ENCODE measurements at places on chromosomes 12 and 14.

GRCh38 chr12:11827091-11828061, 177.9 kb downstream of the ETV6 start:
- DNase-seq, result no peak

- no peak for DNase-seq
Measured at GRCh38 chr12:47750916-47751470, 7.7 kb downstream of the RAPGEF3 start.

DNA sequence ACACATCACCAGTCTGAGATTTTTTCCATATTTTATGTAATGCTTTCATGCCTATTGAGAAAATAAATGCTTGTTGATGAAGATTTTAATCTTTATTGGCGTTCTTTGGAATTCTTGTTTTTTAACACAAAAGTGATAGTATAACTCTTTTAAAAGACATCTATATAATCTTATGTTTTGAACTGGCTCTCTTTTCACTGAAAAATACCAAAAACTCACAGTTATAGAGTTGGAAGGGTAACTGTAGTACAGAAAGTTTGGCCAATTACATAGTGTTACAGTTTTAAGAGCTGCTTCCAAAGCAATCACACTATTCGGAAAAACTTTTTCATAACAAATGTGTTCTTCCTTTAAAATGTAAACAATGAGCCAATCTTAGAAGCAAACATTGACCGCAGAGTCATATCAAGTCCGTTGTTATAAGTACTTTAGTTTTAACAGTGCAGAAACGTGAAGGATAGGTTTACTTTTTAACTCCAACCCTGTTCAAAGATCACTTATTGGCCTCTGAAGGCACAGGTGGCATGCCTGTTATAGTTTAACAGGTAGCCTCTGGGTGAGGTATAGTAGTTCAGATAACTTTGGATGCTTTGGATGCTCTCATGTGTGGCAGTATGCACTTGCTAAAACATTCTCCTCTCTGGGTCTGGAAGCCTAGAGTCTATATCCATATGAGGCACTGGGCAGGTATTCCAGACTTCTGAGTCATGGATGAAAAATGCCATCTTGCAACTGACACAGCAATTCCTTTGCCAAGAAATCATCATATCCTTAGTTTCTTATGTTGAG, 12.1 kb upstream of the NTN4 start:
- no peak for DNase-seq

DNA sequence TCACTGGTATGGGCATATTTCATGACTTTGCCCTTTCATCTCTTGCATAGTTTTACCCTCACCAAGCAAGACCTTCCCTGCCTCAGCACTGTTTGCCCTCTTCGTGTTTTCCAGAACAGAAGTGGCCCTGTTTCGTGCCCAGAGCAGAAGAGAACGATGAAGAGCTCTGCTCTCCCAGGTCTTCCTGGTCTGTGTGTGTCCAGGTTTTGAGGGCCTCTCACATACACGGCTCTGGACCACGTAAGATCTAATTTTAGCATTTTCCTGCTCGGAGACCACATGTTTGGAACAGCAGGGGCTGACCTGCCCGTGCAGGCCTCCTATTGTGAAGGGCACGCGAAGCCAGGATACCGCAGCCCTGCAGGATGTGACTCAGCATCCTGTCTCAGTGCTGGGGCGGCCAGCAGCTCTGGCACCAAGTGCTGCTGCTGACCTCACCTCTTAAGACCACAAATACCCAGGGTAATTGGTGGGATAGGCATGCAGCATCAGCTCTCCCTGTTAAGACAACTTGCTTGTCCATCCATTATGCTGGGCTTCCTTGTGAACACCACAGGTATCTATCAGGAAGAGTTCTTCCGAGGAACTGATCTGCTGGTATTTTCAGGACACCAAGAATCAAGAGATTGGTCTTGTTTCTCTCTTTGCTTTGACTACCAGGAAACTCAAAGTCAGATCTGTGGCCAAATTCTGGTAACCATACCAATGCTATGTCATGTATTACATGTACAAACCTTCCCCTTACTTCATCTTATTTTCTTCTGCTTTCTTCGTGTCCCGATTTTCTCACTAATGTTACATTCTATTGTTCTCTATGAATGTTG, 19.0 kb downstream of the SSH1 start:
- peak; percentile 43 for DNase-seq

- no peak for DNase-seq
Measured at GRCh38 chr14:72855913-72856312, 38.0 kb downstream of the DPF3 start.

- no peak for DNase-seq
Measured at GRCh38 chr14:54728700-54729527, 162.0 kb downstream of the SAMD4A start.

- no peak for DNase-seq
Measured at GRCh38 chr14:55028066-55028465, 1.0 kb downstream of the SOCS4 start.

DNA sequence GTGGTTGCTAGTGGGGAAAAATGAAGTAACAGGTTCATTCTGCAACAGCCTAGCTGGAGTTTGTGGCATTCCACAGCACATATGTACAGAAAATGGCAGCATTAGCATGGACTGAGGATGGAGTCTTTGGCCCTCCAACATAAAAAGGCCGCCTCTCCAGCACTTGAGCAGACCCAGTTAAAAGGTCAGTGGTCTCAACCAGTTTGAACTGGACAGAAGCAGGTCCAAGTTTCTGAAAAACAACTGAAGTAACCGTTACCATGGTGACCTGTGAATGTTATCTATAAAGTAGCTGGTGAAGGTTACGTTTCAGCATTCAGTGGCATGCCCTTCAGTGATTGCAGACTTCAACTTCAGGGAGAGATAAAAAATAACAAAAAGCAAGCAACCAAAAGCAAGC, 34.1 kb upstream of the OR10AD1 start:
- DNase-seq, result no peak

GRCh38 chr12:75239987-75240386, 30.3 kb upstream of the KCNC2 start:
- no peak for DNase-seq
